ENCODE measurements at places on chromosomes 7 and 10.

DNA sequence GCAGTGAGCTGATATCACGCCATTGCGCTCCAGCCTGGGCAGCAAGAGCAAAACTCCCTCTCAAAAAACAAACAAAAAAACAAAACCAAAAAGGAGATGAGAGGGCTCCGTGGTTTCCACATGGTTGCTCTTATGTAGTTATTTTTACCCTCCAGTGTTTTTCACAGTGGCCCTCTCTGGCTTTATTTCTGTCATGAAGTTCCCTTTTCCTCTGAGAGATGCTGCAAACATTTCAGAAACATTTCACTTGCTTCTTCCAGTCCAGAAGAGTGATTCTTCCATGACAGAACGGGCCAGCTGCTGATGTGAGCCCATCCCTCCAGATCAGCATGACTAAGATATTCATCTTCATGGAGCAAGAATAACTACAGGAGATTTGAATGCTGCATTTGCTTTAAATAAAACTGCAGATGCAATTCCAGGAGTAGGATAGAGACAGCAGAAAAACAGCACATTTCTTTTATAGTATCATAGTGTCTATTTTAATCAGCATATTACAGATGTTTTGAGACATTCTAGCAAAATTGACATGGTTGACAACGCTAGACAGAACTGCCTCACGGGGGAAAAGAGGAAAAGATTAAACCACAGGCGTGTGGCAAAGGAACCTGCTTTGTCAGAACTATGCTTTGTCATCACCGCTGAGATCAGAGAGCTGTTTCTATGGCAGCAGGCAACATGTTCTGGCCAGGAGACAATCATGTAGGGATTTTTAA, 40.3 kb downstream of the NRCAM start:
- no peak for DNase-seq

- no peak for DNase-seq
These were observed 32.5 kb downstream of the MAP3K8 start for GRCh38 chr10:30466445-30466844.

- DNase-seq, result no peak
These were observed 967 bp upstream of the GLI3 start for GRCh38 chr7:42237811-42238541.

DNA sequence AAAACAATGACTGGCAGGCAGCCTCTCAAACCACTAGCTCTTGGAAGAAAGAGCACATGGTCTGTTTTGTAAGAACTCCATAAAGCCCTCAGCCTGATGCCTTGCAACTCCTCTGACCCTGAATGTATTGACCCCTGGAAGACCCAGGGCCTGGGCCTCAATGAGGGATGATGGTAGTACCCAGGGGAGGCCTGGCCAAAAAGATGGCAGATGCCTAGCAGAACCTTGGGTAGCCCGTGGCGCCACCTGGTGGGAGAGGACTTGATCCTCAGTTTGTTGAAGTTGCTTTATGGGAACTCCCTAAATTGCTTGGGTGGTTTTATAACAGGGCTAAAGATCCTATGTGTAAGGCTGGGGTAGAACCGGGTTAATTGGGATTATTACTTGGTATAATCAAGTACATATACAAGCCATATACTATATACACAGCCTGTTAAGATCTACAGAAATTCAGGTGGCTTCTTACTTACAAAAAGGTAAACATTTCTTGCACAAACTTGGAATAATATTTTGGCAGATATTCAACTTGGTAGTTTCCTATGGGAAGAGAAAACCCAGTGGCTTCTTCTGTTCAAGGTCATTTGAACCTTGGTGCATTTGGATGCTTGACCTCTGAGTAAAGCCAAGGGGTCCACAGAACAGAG, 95.8 kb upstream of the CACUL1 start:
- no peak for DNase-seq

DNA sequence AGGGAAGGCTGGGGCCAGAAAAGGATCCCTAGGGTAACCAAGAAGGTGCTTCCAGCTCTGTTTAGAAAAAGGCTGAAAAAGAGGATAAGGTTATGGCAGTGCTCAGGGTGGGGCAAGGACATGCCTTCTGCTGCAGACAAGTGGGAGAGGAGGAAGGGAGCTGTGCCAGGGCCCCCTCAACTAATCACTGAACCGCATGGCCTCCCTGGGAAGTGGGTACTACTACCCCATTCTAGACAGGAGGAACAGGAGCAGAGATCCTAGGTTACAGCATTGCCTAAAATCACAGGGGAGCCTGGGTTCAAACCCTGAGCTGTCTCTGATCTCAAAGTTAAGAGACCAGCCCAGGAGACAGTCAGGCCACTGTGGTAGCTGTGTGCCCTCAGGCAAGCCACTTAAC, 149.7 kb downstream of the GRID1 start:
- DNase-seq, result no peak

- DNase-seq, result no peak
These were observed 78.3 kb downstream of the ATRNL1 start for GRCh38 chr10:115171392-115171960.

- DNase-seq, result no peak
These were observed 162.2 kb downstream of the MYOF start for GRCh38 chr10:93319896-93320295.

DNA sequence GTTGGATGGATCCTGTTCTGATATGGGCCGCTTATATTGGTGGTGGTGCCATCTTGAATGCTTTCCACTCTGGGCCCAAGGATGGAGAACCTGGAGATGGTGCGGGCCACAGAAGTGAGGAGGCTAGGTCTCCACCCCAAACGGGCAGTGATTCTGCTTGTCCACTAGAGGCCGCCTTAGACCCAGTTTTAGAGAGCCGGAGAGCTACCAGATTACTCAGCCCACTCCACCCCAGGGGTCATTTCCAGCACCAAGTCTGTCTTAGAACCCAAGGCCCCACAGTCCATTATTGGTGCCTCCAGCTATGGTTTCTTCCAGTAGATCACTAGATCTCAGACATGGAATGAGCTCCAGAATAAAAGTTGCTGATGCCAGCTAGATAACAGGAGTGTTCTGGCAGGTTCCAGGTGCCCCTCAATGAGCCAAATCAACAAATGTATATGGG, 11.8 kb upstream of the CAMK2G start:
- no peak for DNase-seq

GRCh38 chr7:781186-781849, 51.0 kb upstream of the SUN1 start:
- DNase-seq, result no peak

DNA sequence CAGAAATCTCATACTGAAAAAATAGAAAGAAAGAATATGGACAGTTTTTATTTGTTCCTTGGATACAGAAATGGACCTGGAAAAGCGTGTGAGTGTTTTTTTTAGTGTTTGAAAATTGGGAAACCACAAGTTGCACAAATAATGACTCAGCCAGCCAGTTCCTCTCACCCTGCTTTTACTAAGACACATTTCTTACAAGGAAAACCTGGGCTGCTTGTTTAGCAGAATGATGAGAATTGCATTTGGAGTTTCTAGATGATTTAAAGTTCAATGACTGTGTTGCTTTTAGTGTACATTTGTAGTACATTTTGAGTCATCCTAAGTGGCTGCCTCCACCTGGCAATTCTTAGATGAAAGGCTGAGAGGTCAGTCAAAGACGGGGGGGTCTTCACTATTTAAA, 218.7 kb downstream of the ABCA13 start:
- DNase-seq, result no peak

- DNase-seq, result no peak
These were observed 47.4 kb downstream of the ALOX5 start for GRCh38 chr10:45421221-45422097.

DNA sequence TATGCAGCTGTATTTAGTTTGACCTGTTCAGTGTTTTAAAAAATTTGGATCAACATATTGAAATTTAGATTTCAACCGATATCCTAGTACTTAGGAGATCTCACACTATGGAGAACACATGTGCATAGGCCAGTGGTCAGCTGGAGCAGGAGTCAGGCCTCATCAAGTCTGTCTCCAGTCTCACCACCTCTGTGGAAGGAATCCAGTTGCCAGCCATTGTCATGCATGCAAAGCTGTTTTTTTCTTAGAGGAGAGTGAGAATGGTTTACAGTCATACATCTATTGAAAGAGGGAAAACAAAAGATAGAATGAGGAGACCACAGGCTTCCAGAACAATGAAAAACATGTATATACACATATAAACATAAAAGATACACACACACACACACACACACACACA, 7.6 kb upstream of the CLEC5A start:
- no peak for DNase-seq

GRCh38 chr7:27808626-27809025, 68.7 kb downstream of the TAX1BP1 start:
- DNase-seq, result no peak

DNA sequence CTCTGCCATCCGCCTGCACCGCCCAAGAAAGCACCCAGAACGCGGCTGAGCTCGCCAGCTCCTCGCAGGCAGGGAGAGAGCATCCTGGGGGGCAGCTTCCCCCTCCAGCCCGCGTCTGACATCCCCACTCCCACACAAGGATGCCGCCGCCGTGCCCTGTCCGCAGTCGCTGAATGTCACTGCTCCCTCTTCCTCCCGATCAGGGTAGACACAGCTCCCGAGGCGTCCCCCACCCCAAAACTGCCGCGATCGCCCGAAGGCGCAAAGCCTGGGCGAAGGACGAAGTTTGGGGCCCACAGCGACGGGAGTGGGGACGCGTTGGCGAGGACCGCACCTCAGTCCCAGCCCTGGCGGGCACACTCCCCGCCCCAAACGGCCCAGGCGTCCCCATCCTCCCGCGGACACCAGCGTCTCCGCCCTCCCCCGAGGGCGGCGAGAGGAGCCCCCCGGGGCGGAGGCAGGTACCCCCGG, 1.5 kb upstream of the KAT6B start:
- DNase-seq, result no peak

GRCh38 chr7:5303061-5303460, 20.3 kb downstream of the SLC29A4 start:
- no peak for DNase-seq

DNA sequence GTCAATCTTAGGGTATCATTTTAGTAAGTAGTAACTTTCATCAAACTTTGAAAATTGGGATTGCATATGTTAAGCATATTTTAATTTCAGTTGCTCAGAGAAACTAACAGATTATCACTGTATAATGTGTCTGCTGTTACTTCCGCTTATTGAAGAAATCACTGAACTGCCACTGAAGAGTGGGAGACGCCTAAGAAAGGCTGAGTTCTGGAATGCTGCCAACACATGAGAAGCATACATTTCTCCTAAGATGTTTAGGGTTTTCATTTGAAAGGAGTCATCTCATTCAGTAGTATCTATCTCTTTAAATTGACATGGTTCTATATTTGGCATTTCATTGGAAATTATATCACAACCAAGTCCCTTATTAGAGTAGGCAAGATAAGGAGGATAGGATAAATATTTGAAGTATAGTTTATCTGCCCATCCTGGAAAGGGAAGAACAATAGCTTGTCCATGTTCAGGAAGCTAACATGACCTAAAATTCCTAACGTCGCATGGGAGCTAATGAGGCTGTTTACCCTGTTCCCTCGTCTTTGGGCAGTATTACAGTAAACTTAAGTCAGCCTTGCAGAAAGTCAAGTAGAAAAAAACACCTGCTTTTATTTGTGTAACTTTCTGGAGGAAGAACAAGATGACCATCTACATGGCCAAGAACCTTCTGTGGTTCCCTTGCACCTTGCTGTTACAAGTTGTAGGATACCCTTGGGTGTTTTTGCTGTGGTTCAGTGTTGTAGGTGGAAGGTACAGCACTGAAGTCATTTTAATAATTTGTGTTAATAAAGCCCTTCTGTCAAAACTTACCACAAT, 67.3 kb downstream of the NHLRC2 start:
- no peak for DNase-seq

DNA sequence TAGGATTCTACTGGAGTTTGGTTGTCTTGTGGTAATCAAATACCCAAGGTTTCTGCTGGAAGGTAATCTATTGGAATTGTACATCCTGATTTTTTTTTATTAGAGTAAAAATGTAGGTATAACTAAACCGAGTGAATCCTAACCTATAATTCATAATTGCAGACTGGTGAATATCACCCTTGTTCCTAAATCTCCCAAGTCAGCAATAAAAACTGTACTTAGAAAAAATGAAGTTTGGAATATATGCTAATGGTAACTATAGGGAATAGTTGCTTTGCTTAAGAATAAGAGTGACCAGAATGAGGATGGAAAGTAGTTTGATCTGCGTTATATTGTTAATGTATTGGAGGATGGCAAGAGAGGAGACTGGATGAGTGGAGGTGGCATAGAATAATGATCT, 10.7 kb upstream of the FZD8 start:
- DNase-seq, result no peak

DNA sequence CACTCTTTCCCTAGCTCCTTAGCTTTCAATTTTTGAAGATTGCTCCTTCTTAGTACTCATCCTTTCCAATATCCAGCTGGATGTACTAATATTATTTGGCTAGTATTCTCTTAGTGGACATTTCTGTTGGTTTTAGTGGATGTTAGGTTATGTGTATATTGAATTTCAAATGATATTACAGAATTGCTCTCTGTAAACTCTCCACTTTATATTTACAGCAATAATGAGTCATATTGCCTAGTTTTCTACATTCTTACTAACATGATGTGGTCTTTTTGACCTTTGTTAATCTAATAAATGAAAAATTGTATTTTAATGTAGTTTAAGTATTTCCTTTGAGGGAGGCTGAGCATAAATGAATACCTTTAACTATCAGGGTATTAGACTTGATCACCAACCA, 69.4 kb downstream of the BICC1 start:
- no peak for DNase-seq

- no peak for DNase-seq
These were observed 46.1 kb downstream of the C1GALT1 start for GRCh38 chr7:7228472-7228871.

- no peak for DNase-seq
These were observed 19.4 kb upstream of the MINDY3 start for GRCh38 chr10:15879663-15880062.

GRCh38 chr10:18313626-18314025, 173.4 kb downstream of the CACNB2 start:
- no peak for DNase-seq

DNA sequence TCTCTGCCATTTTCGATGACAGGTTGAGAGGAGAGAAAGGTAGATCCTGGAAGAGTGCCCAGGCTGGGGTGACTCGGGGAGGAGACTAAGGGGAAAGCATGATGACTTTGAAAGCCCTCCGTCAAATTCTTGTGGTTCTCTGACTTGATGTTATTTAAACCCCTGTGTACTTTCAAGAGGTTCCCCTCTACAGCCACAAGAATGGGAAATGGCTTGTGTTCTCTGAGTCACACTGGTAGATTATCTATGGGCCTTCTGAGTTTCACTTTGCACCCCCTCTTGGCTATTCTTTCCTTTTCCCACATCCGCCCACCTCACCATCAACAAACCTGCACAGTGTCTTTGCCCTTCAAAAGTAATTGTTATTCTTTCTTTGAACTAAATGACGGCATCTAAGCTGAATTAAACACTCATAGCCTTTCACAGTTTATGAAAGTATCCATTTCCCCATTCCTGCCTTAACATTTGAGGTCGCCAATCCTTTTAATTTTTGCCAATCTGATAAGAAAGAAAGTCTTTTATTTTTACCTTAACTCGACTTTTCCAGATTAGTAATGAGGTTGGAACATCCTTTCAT, 24.1 kb downstream of the PRF1 start:
- no peak for DNase-seq

Measured in cortex of kidney (tissue), 1 donor.